Erythroblast (primary cell): ENCODE measurements at places on chromosomes 5 and 9.

GRCh38 chr5:53815471-53815870 is 255.0 kb downstream of the NDUFS4 start:
- DNase-seq, result no peak

GRCh38 chr5:31626156-31626555 is 12.8 kb upstream of the PDZD2 start:
- no peak for DNase-seq

- DNase-seq, result no peak
Observed at GRCh38 chr5:102380174-102380573, 84.1 kb upstream of the SLCO4C1 start.

- no peak for DNase-seq
Observed at GRCh38 chr9:36867672-36868471, 166.2 kb downstream of the PAX5 start.

DNA sequence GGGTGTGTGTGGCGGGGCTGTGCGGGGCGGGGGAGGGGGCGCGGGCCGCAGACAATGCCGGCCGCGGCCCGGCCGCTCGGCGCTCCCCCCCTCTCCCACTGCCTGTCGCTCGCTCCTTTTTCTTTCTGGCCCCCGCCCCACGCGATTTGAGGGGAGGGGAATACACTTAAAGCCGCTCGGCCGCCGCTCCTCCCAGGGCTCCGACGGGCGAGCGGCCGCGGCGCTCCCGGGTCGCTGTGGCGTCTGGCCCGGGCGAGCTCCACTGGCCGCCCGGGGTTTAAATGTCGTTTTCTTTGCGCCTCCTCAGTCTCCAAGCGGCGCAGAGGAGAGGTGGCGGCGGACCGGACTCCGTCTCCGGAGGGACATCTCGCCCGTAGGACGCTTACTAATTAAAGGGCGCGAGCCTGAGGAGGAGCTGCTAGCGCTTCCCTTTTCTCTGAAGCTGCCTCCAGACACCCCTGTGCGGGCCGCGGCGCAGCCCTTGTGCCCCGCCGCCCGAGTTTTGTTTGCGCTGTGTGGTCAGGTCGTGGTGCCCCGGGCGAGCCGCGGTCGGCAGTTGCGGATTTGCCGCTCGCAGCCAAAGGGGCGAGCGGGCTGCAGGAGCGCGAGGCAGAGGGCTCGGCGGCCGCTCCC is 1.4 kb downstream of the ZSWIM6 start:
- DNase-seq, result peak; percentile 62

DNA sequence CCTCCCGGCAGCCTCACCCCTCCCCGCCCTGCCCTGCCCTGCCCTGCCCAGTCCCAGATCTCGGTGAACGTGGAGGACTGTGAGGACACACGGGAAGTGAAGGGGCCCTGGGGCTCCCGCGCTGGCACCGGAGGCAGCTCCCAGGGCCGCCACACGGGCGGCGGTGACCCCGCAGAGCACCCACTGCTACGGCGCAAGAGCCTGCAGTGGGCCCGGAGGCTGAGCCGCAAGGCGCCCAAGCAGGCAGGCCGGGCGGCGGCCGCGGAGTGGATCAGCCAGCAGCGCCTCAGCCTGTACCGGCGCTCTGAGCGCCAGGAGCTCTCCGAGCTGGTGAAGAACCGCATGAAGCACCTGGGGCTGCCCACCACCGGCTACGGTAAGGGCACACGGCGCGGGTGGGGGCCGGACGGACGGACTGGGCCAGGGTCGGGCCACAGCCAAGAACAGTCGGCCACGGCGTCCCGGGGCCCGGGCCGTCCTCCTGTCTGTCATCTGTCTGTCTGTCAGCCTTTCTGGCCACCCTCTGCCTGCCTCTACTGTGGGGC is 84.2 kb downstream of the KCNT1 start:
- DNase-seq, result no peak

DNA sequence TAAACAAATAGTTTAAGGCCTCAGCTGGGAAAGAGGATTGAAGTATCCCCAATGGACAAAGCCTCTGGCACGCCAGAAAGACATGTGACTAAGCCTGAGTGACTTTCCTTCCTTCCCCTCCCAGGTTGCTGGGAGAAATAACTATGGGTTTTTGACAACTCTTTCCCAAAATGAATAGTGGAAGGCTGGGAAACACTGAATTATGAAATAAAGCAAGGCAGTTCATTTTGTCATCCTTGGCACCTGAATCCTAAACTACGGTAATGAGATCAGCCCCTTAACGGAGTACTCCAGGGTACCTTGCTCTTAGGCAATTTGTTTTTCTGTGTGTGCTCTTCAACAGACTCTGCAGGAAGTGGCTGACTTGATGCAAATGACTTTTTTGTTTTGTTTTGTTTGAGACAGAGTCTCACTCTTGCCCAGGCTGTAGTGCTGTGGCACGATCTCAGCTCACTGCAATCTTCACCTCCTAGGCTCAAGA is 75.2 kb downstream of the LMNB1 start:
- DNase-seq, result no peak

DNA sequence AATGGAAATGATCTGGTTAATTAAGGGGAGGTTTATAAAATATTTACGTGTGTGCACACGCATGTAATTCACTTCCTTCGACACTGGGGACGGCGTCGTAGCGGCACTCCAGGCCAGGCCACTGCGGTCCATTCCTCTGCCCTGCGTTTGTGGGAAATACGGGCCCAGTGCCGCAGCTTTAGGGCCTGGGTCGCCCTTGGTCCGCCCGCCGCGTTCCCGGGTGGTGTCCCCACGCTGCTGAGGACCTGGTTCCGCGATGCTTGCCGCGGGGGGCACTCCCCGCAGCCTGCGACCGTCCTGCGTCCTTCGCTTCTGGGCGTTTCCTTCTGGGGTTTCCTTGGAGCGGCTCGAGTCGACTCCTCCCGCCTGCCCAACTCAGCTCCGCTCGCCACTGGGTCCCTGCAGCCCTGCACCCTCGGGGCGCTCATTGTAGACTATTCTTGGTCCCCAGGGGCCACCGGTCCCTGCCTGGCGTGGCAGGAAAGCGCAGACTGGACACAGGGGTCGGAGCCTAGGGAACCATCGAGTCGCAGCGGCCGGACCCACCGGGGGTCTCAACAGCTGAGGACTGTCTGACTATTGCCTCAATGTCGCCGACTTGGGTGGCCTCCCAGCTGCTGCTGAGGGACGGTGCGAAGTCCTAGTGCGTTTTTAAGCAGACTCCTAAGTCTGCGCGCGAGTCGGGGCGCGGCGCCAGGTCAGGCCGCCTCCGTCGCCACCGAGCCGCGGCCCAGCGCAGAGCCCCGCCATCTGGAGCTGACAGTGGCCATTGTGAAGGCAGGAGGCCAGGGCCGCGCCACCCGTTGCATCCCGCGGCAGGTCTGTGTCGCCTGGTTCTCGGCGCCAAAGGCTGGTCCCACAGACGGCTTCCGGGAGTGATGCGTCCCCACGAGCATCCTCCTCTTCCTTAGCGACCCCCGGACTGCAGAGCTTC is 4.4 kb upstream of the IRX1 start:
- DNase-seq, result no peak
